H1 (cell line): ENCODE measurements at places on chromosomes 1 and 21. TPM values are rescaled to one million over a fixed set of nuclear protein-coding genes. Genes with fewer than 3 reads are reported as not detected.

MCOLN2 gene
- polyA plus RNA-seq = 1.5 and 1.7 TPM in 2 replicates

CRYBG2 gene
- polyA plus RNA-seq = 14.2 and 22.1 TPM in 2 replicates

TCHH gene
- polyA plus RNA-seq = 0.02 and 0.03 TPM in 2 replicates

TMEM269 gene
- 0.14 TPM in 2 replicates for polyA plus RNA-seq

RAB42 gene
- 15.1 and 16.6 TPM in 2 replicates for polyA plus RNA-seq

RGS8 gene
- 0.16 and 0.23 TPM in 2 replicates for polyA plus RNA-seq

FAM20B gene
- 6.3 and 8.3 TPM in 2 replicates for polyA plus RNA-seq

DPH2 gene
- 92.1 and 163 TPM in 2 replicates for polyA plus RNA-seq

MNDA gene
- polyA plus RNA-seq = not detected in 2 replicates

SLC45A1 gene
- 1.0 and 1.6 TPM in 2 replicates for polyA plus RNA-seq

DIO1 gene
- polyA plus RNA-seq = 0.14 and 0.39 TPM in 2 replicates
